ENCODE measurements at places on chromosomes 11 and 22.

- no peak for DNase-seq
These were observed 47.1 kb downstream of the CWC15 start for GRCh38 chr11:94926271-94926625.

DNA sequence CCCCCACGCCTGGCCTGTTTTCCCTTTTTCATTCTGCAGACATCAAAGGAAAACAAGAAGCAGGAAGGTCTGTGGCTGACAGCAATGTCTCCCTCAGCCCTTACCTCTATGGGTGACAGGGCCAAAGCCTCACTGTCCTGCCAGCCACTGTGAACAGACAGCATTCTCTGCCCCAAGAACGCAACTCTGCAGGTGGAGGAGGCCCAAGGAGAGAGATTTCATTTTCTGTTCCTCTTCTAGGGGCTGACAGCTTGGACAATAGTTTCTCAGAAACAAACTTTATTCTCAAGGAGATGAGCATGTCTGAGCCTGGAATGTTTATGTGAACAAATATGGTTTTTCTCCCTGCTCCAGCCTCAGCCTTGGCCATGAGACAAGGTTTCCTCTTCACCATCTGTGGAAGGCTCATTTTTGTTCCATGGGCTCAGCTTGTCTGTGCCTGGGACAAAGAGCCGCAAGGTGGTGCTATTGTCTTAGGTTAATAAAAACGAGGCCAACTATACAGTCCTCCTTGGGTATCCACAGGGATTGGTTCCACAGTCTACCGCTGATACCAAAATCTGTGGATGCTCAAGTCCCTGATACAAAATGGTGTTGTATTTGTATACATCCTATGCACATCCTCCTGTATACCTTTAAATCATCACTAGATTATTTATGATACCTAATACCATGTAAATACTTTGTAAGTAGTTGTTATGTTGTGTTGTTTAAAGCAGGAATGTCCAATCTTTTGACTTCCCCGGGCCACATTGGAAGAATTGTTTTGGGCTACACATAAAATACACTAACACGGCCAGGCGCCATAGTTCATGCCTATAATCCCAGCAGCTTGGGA is 5.8 kb downstream of the PIWIL3 start:
- peak; percentile 54 for DNase-seq

DNA sequence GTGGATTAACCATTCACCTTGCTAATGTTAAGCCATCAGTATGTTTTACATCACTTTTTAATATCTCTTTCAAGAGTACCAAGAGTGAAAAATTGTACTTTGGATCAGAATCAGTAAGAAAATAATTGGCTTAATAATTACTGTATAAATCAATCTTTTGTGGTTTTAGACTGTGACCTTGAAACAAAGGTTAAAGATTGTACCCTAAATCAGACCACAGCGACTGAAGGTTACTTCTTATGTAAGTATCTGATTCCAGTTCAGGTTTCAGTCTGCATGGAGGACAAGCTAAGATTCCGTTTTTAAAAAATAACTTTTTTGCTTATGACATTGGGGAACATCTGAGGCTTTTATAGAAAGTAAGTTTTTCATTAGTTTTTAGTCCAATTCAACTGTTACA is 18.9 kb downstream of the CAT start:
- no peak for DNase-seq

- DNase-seq: peak; percentile 87
These were observed 798 bp downstream of the AMPD3 start for GRCh38 chr11:10455637-10456487.

GRCh38 chr11:66866007-66866406 is 9.1 kb downstream of the LRFN4 start:
- DNase-seq: no peak

GRCh38 chr22:39894554-39895092 is 1.1 kb upstream of the ENTHD1 start:
- no peak for DNase-seq

DNA sequence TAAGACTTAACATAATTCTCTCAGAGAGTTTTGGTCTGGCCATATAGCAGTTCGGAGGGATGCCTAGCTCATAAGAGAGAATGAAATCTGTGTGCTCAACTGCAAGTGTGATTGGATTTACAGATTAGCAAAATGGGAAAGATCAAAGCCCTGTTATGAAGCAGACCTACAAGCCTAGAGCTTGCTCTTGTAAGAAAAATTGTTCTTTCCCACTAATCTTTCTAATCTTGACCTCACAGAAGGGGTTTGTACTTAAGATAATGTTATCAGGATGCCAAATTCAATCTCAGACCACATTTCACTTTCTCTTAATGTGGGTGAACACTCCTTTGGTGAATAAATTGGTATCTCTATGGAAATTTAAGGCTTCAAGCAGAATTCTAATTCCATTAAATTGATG is 267.2 kb downstream of the RAB38 start:
- no peak for DNase-seq

- peak; percentile 64 for DNase-seq
These were observed 1.7 kb downstream of the PHF21A start for GRCh38 chr11:46119352-46120216.

DNA sequence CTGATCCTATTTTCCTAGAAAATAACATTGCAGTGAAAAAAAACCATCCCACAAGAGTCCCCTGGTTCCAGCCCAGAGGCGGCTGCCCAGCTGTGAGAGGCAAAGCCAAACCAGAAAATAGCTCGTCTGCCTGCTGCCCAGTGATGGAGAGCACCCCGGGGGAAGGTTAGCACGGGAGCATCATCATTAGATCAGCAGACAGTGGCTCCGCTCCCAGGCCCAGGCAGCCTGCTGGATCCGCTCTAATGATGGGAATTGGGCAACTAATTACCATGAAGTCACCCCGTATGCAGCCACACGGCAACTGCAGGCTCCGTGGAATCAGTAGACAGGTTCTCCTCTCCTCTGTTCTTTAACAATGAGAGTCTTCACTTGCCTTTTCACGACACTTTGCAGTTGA is 17.1 kb upstream of the B3GAT1 start:
- DNase-seq: no peak

DNA sequence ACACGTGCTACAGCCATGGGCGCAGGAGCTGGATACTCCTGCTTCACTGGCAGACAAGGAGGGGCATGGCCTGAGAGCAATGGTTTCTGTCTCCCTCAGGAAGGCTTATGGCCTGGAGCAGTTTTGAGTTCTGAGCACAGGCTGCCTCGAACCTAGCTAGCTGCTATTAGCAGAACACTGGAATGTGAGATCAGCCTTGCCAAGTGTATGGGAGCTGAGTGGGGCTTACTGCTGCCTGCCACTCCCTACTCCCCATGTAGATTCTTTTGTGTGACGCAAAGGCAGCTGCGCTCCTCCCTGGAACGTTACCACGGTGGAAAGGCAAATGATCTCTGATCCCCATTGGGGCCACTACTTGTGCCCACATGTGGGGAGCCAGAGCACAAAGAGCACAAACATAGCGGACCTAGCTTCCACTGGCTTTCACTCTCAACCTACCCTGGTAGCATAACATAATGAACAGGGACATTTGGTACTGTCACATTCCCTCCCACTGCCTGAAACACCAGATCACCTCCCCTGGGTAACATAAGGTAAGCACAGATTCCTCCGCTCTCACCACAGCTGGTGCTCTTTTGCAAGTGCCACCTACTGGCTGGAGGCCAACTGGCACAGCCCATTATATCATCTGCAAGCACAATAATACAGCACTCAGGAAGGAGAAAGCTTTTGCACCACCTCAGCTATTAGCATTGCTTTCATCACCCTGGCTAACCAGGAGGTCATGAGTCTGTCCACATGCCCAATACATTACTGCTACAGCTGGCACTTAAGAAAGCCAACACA is 84.6 kb upstream of the GUCY1A2 start:
- DNase-seq: no peak

DNA sequence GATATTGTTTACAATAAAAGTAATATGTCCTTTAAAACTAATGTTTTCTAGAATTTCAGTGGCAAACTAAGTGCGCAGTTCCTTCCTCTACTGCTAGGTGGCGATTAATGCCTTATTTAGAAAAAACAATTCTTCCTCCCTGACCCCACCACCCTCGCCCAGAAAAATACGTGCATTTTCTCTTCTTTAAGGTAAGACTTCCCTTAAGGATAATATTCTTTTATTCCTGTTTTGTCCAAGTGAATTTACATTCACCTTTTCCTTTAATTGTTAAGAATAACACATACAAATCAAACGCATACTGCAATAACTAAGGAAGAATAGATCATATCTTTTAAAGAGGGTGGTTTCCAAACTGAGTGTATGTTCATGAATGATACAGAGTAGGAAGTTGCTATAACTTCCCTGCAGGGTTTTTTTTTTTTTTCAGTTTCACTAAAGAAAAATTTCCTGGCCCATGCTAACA is 17.0 kb upstream of the PSMA1 start:
- peak; percentile 63 for DNase-seq

GRCh38 chr11:124944565-124944964 is 8.7 kb upstream of the HEPACAM start:
- no peak for DNase-seq

DNA sequence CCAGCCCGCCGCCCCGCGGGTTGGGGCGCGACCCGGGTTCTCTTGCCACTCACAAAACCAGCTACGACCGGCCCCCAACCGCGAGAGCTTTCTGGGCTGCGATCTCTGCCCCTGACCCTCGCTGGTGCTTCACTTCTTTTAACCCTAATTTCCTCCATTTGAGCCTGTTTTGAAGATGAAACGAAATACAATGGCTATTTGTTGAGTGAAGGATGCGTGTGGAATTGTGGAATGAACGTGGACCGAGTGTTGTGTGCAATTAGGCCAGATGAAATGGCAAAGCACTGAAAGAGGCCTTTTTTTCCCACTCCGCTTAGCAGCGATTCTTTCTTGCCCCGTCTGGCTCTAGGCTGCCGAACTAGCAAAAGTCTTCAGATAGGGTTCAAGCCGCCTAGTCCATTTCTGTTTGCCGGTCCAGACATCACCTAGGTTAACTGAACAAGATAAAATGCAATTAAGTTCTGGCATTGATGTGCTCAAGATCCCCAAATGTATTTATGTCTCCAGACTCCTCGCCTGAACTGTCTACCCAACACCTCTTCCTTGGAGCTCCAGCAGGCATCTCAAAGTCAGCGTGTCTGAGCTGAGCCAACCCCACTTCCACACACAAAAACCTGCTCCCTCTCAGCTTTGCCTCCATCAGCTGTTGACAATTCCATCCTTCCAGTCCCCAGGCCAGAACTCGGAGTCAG is 471 bp upstream of the TMEM184B start:
- DNase-seq: no peak

DNA sequence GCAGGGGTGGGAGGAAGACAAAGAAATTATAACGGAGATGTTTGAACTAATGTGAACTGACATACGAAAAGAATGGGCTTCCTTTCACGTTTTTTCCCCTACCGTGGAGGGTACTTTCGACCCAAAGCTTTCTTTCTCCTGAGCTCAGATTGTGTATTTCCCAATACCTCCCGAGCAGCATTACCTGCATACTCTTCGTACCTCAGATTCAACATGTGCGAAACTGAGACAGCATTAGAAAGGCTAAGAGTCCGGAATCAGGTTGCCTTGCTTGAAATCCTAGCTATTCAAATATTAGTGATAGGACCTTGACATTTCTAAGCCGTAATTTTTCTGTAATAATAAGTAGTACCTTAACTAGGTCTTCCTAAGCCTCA is 778 bp upstream of the PAK1 start:
- DNase-seq: no peak

DNA sequence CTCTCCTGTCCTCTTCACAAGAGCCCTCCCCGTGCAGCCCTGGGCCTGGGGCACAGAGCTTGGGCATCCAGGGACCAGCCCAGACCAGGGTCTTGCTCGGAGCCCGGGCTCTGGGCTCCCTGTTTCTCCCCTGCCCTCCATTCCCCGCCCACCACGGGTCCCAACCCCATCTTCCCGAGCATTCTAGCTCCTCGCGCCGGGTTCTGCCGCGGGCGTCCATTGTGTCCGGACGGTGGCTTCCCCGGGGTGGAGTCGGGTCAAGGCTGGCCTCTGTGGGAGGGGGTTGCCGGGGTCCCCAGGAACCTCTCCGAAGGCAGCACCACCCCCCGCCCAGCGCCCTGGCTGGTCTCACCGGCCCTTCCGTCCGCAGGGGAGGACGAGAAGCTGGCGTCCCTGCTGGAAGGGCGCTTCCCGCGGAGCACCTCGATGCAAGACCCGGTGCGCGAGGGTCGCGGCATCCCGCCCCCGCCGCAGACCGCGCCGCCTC is 18.1 kb upstream of the ACR start:
- DNase-seq: no peak

- no peak for DNase-seq
These were observed 79.0 kb downstream of the DDX10 start for GRCh38 chr11:108743851-108744250.

DNA sequence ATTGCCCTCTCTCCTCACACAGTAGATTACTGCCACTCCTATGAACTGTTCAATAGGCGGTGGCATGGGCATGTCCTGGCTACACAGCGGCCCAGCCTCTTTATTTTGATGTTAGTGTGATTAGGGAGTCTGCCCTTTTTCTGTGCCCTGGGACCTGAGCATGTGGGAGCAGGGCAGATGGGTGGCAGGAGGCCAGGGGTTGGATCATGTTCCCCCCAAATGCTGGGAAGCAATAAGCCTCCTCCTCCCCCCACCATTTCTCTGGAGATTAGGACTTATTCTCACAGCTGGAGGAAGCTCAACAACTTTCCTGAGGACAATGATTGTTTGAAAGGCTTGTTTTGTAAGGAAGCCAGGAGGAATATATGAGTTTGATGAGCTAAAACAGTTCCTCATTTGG is 848 bp downstream of the HEPN1 start:
- no peak for DNase-seq

- peak; percentile 34 for DNase-seq
These were observed 5.3 kb downstream of the BIRC3 start for GRCh38 chr11:102322560-102322959.

- no peak for DNase-seq
These were observed 393.5 kb downstream of the TBC1D22A start for GRCh38 chr22:47155912-47156311.

- DNase-seq: no peak
These were observed 62.6 kb upstream of the RASD2 start for GRCh38 chr22:35477911-35478582.

DNA sequence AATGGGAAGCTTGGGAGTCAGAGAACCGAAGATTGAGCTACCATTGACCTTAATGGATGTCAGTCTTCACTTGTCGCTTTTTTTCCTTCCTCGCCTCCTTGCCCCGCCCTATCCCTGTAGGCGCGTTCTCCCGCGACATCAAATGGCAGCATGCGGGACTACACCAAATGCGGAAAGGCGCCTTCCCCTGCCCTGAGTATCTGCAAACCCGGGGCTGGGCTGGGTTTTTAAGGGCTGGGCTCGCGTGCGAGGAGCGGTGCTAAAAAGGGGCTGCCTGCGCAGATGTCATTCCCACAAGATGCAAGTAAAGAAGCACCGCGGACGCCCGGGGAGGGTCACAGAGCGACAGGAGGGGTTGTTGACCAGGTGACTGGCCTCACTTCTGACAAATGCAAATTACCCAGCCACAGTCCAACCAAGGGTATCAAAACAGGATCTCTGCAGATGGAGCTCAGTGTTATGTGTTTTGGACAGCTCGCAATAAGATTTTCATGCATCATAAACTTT is 4.7 kb upstream of the FAM111B start:
- DNase-seq: peak; percentile 61

DNA sequence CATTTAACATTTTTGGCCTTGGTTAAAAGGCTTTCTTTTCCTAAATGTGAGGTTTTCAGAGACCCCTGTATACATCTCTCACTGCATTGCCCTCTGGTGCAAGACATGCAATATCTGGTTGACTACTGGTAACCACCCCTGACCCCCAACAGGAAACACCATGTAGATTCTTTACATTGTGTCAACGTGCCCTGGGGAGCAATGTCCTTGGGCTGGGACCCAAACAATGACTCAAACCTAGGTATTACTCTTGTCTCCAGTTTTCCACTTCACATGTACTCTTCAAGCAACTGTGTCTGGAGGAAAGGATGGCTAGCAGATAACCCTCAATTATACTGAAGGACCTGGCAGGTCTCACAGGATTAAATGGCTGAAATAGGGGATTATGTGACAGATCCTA is 1.1 kb upstream of the GPR83 start:
- no peak for DNase-seq

All from CD4-positive, alpha-beta T cell treated with Interleukin-6 for 4 hours (primary cell).